CD8-positive, alpha-beta T cell (primary cell): ENCODE measurements at places on chromosomes 11 and 22. TPM values are rescaled to one million over a fixed set of nuclear protein-coding genes. Genes with fewer than 3 reads are reported as not detected.

The ART1 gene
- not detected for total RNA-seq

DNA sequence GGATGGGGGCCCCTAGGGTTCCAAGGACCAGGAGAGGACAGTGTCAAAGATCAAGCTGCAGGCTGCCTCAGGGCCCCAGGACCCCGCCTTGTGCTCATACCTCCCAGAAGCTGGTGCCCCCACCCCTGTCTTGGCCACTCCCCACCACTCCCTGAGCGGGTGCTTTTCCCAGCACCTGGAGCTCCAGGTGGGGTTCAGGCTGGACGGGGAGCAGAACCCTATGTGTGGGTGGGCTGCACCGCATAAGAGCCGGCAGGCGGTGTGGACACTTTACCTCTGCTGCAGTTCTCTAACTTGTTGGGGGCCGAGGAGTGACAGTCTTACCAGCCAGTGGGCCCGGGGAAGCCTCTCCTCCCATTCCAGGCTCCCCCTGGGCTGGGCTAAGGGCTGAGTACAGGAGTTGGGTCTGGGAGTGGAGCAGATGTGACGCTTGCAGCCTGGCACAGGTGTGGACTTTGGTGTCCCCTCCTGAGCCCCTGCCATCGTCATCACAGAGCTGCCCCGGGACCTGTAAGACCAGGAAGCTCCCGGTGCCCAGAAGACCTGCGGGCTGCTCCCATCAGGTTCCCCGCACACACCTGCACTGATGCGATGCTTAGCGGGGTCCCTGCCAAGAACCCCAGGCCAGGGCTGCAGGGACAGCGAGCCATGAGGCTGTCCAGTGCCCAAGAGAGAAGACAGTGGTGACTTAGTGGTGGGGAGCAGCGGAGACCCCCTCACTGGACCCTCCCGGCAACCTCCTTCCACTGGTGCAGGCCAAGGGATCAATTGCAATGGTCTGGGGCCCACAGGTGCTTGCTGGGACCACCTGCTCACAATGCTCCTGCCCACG is 674.5 kb downstream of the BRD1 start:
- DNase-seq = no peak

GRCh38 chr11:14565845-14566244 is 45.7 kb upstream of the PSMA1 start:
- no peak for DNase-seq

The SYCE3 gene
- total RNA-seq = not detected

- no peak for DNase-seq
These were observed 9.2 kb upstream of the AIFM3 start for GRCh38 chr22:20957683-20958431.

The LAYN gene
- total RNA-seq = 9.5 TPM

DNA sequence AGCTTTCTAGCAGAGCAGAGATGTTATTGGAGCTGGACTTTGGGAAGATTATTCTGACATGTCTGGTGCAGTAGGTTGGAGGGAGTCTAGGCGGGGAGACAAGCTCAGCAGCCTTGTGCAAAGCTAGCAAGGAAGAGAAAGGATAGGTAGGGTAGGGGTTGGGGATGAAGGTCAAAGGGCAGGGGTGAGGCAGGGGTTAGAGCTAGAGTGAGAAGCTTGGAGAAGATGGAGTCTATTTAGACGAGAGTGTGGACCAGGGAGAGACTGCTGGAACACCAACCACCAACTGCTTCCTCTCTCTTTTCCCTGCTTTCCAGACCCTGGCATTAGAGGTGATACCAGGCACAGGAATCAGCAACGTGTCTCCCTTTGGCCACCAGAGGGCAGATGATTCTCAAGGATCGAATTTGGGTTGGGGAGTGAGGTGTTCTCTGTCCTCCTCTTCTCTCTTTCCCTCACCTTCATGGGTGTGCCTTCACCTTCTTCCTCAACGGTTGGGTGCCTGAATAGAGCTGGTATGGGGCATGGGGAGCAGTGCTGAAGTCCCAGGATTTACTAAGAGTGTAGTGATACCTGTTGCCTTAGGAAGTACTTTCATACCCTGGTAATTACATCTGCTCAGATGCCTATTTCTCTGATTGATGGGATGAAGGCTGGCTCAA is 1.8 kb upstream of the MARK2 start:
- DNase-seq = peak; percentile 71

GRCh38 chr11:56917708-56918400 is 70.9 kb upstream of the OR5AK2 start:
- no peak for DNase-seq

DNA sequence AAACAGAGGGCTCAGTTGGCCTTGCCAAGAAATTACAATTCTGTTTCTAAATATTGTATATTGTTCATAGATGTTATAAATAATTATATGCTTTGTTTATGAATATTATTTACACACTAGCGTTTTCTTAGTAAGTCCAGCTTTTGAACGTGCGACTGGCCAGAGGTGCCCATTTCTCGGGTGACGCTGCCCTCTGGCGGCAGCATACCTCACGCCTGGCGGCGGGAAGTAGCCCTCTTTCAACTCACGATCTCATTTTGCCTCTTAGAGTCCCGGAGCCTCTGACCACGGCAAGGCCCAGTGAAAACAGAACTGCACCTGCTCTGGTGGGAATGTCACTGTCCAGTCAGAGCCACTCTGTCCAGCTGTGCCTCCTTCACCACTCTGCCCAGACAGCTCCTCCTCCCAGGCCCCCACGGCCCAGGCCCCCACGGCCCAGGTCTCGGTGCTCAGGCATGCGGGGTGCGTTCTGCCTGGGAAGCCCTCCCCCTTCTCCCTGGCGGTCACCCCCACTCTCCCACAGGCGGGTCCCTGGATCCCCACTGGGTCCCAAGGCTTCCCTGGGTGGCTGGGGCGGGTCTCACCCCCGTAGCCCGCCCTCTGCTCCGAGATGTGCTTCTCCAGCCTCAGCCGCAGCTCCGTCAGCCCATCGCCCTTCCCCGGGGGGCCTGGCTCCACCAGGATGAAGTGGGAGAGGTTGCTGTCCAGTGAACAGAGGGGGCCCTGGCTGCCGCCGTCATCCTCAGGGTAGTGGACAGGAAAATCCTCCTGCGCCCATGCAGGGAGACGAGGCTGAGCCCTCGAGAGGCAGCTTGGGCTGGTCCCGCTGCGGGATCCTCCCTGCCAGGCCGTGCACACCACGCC is 19.3 kb downstream of the TSSC4 start:
- DNase-seq = no peak

GRCh38 chr11:120352405-120352804 is 16.2 kb downstream of the ARHGEF12 start:
- DNase-seq = no peak

The OR51B2 gene
- total RNA-seq = not detected

DNA sequence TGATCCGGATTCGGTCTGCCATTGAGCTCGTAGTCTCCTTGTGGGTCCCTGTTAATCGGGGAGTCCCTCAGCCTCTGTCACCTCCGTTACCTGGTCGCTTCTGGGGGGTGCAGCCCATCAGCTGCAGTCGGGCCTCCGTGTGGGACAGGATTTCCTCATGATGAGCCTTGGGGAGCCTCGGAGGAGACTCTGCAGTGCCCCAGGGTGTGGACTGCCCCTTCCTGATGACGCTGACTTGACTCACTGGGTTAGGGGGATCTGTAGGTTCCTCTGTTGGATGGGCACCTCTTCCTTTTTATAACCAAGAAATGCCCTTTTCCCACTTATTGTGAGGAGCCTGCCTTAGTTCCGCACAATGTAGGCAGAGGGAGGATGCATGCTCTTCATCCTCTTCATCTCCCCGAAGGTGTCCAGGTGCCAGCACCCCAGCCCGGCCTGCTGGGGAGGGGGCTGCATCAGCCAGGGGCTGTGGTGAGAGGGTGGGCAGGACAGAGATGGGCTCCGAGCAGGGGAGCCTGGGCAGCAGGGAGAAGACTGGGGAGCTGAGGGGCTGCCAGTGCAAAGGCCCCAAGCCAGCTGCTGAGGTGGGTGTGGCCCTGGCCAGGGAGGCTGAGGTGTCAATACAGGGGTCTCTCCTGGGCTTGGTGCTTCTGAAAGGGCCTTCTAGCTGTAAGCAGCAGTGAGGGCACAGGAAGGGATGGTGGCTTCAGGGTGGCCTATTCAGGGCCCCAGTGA is 13.5 kb upstream of the TTLL8 start:
- no peak for DNase-seq

DNA sequence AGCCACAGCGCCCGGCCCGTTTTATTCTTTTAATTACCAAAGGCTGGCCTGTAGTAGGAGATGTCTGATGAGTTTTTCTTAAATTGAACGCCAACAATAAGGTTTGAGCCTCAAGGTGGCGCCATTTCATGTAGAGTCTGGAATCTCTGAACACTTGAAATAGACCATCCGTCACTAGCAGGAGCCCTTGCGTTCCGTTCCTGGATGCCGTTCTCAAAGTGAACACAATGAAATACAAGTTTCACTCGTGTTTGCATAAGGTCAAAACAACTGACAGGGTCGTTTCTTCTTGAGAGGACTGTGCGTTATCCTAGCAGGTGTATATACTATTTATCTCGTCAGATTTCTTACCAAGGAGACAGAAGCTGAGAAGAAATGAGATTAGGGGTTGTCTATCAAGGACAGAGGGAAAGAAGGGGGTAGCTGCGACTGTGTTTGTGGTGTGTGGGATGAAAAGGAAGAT is 18.7 kb upstream of the SCGB1D1 start:
- peak; percentile 54 for DNase-seq

- no peak for DNase-seq
These were observed 82.9 kb downstream of the EXT2 start for GRCh38 chr11:44178381-44178780.

DNA sequence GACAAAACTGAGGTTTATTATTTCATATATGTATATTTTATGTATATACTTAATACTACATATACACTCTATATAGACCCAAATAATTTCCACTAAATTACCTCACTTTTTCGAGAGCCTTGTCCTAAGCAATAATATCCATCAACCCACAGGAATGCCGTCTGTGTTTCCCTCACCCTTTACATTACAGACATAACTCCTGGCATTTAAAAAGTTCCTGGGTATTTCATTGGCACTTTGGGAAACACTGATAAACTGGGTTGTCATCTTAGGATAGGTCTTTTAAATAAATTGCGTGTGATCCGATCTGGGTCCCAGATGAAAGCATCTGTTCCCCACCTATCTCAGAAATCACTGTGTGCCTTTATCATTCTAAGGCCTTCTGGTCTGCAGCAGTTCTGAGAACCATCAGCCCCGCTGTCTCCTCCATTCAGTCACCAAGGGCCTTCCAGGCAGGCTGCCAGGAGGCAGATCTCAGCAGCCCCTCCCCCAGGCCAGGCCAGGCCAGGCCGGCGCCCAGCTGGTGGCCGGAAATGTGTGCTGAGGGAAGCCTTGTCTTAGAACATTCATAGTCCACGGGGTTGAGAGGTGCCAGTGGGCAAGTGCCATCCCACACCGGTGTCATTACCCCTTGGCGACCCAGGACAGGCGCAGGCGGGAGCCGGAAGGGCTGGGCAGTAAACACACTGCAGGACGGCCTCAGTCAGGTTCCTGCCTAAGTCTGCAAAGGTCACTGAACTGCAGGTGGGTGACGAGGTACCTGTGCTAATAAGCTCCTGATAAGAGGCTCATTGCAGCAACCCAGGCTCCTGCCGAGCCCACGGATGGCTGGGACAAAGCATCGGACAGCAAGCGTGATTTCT is 3.3 kb downstream of the FGF19 start:
- no peak for DNase-seq

GRCh38 chr11:85301895-85302678 is 325.1 kb downstream of the DLG2 start:
- no peak for DNase-seq

The DDX25 gene
- total RNA-seq = not detected

- no peak for DNase-seq
These were observed 226.4 kb downstream of the FAM76B start for GRCh38 chr11:95563173-95563572.

- DNase-seq = no peak
These were observed 218.9 kb upstream of the ISX start for GRCh38 chr22:34847072-34847471.

The LDHAL6A gene
- total RNA-seq = not detected

The PLAAT2 gene
- total RNA-seq = not detected

GRCh38 chr11:111639226-111639925 is 37.1 kb downstream of the SIK2 start:
- DNase-seq = no peak

The GGT5 gene
- total RNA-seq = not detected

The SAA4 gene
- total RNA-seq = not detected
